ENCODE measurements at places on chromosomes 11 and 22. TPM values are rescaled to one million over a fixed set of nuclear protein-coding genes. Genes with fewer than 3 reads are reported as not detected.

GRCh38 chr22:39655831-39656230, 85.3 kb downstream of the CACNA1I start:
- no peak overlapping the region for H3K4me3 ChIP-seq
- DNase-seq, result no peak
- H3K27ac ChIP-seq, result no peak overlapping the region
- H3K27me3 ChIP-seq, result no peaks in the 10 kb centered on the region

DNA sequence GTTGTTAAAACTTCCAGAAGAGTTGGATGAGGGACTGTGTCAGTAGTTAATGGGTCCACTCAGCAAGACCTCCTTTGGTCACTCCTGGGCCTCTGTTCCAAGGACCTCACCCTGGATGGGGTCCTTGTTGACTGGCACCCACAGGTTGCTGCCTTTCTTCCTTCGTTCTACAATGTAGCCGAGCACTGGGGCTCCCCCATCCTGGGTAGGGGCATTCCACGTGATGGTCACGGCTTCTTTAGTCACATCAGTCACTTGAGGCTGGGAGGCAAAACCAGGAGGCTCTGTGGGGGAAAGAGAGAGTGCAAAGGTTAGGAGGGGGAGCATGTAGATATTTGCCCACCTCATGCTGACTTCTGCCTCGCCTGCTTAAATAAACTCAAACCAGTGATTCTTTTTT, 12.0 kb downstream of the TMEM86A start:
- H3K27me3 ChIP-seq, result no peaks in the 10 kb centered on the region
- H3K4me1 ChIP-seq, result peaks cover 6% of the 10 kb centered on the region
- H3K4me3 ChIP-seq, result no peak overlapping the region
- H3K36me3 ChIP-seq, result no peaks in the 10 kb centered on the region
- no peak for DNase-seq

- H3K36me3 ChIP-seq, result no peaks in the 10 kb centered on the region
- no peak overlapping the region for H3K27ac ChIP-seq
- H3K4me1 ChIP-seq, result no peaks in the 10 kb centered on the region
- no peak overlapping the region for H3K4me3 ChIP-seq
- H3K27me3 ChIP-seq, result no peaks in the 10 kb centered on the region
Measured at GRCh38 chr11:112925516-112926310, 35.5 kb upstream of the NCAM1 start.

- H3K27me3 ChIP-seq, result no peaks in the 10 kb centered on the region
- H3K4me1 ChIP-seq, result no peaks in the 10 kb centered on the region
- H3K4me3 ChIP-seq, result no peak within 1 kb of the TSS
- no peaks in the 10 kb centered on the region for H3K36me3 ChIP-seq
Measured at GRCh38 chr11:68751331-68751856, at the start of gene TESMIN. Gene TESMIN, minus strand, starts transcription at chr11:68751520. Its CDS starts 860 bp downstream, at chr11:68750660.

DNA sequence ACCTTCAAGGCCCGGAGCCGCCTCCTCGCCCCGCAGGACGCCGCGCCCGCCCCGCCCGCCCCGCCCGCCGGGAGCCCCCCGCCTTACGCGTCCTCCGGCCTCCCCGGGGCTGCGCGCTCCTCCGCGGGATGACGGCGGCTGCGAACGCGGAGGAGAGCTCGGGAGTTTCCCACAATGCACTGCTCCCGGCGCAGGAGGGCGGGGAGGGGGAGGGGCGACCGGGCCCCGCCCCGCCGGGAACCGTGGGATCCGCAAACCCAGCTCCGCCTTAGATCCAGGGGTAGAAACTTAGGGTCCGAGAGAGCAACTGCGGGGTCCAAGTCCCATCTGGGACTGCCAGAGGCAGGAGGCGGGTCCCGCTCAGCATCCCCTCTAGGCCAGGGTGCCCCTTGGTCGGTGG, at the start of gene CEND1:
CEND1 (minus strand) TSS at position 148 of the 400 bp plus-strand sequence. CDS start 1,514 bp downstream, outside the sequence.
- H3K4me1 ChIP-seq, result peaks cover 4% of the 10 kb centered on the region
- no peak within 1 kb of the TSS for H3K27ac ChIP-seq
- H3K4me3 ChIP-seq, result no peak within 1 kb of the TSS
- H3K36me3 ChIP-seq, result peaks cover 4% of the 10 kb centered on the region
- H3K27me3 ChIP-seq, result no peaks in the 10 kb centered on the region

DNA sequence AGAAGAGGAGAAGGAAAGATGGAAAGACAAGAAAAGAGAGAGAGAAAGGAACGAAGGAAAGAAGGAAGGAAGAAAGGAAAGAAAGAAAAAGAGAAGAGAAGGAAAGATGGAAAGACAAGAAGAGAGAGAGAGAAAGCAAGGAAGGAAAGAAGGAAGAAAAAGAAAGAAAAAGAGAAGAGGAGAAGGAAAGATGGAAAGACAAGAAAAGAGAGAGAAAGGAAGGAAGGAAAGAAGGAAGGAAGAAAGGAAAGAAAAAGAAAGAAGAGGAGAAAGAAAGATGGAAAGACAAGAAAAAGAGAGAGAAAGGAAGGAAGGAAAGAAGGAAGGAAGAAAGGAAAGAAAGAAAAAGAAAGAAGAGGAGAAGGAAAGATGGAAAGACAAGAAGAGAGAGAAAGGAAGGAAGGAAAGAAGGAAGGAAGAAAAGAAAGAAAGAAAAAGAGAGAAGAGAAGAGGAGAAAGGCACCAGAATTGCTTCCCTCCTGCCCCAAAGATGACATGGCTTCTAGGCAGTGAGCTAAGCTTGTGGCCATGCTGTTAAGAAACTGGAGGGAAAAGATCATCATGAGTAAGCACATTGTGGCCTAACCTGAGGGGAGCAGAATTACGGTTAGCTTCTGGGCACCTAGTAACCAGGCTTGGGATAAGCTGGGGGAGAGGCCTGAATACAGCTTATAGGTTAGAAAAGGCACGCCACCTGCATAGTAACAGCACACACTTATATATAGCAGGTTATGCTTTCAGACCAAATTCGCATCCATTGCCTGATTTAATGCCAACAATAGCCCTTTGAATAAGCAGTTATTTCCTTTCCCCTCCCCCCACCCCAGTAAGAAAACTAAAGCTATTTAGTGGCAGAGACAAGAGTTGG, 2.3 kb upstream of the ST3GAL4 start:
- H3K36me3 ChIP-seq, result no peaks in the 10 kb centered on the region
- peaks cover 21% of the 10 kb centered on the region for H3K4me1 ChIP-seq
- no peak overlapping the region for H3K4me3 ChIP-seq

DNA sequence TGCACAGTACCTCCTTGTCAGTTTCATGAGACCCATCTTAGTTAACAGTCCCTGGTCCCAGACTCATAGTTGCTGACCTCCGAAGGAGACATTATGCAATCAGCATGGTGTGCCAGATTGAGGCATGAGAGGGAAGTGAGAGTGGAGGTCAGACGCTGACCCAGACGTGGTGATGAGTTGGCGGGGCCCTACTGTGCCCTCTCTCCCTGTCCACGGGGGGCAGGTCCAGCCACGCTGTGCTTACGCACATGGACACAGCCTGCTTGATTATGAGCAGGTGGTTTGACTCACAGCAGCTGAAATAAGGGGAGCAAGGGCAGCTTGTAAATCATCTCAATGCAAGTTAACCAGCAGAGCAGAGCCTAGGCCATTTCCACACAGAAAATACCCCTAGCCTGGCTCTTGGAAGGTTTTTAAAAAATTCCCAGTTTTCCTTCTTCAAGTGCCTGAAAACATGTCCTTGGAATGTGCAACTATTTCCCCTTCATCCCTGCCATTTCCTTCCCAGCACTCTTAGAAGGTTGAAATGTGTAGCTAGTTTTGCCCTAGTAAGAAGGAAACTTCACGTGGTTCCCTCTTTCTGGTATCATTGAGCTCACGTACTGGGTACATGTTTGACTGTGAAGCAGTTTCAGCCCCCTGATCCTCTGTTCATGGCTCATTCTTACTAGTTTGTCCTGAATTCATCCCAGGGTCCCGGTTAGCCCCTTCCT, 122.6 kb upstream of the SORL1-AS1 start:
- H3K27me3 ChIP-seq, result no peaks in the 10 kb centered on the region
- H3K27ac ChIP-seq, result no peak overlapping the region
- no peak overlapping the region for H3K4me3 ChIP-seq
- no peak for DNase-seq
- peaks cover 78% of the 10 kb centered on the region for H3K36me3 ChIP-seq

DNA sequence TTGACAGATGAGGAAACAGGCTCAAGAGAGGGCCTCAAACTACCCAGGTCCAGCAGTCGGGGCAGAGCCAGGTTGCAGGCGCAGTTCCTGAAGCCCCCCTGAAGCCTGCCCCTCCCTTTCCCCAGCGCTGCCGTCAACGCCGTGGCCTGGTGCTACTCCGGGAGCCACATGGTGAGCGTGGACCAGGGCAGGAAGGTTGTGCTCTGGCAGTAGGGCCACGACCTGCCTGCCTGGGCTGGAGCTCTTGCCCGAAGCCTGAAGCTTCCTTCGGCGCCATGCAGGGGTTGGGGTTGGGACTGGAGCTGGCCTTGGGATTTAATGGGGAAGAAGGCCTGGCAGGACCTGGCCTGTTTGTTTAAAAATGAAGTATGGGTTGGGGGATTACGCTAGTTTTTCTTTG, 15.0 kb downstream of the ATG16L2 start:
- H3K36me3 ChIP-seq, result peaks cover 7% of the 10 kb centered on the region
- no peak overlapping the region for H3K4me3 ChIP-seq
- H3K27me3 ChIP-seq, result no peaks in the 10 kb centered on the region
- DNase-seq, result no peak

DNA sequence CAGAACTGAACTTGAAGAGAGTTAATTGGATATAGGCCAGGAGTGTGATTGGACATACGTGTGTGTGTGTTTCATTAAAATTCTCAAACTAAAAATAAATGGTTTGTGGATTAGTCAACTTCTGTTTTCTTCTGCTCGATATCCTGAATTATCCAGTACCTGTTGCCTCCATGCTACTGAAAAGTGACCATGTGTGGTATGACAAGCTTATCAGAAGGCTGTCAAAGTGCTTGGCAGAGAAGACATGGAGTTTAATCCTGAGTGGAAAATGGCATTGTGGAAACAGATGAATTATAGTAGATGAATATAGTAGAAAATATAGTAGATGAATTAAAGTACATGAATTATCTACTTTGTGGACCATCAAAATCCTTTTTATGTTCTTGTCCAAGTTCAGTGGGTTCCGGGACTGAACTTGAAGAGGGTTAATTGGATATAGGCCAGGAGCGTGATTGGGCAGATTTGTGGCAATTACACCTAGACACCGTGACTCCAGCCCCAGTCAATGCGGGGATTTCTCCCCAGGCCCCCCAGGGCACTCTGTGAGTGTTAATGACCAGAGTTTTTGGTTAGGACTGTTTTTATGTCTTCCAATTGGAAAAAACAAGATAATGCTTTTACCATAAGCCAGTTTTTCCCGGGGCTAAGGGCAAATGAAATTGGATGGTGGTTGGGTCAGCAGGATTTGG, 30.1 kb downstream of the GRAMD1B start:
- H3K27me3 ChIP-seq, result no peaks in the 10 kb centered on the region
- H3K4me1 ChIP-seq, result peaks cover 19% of the 10 kb centered on the region
- no peaks in the 10 kb centered on the region for H3K36me3 ChIP-seq
- no peak overlapping the region for H3K4me3 ChIP-seq
- DNase-seq, result no peak

SLC22A12 gene
- total RNA-seq, result not detected

SAA1 gene
- not detected for total RNA-seq

SLC22A9 gene
- total RNA-seq, result not detected

TMPRSS5 gene
- total RNA-seq, result 0.40 TPM
